Left lobe of liver (tissue), 2 donors: ENCODE measurements at places on chromosomes 12 and 14. TPM values are rescaled to one million over a fixed set of nuclear protein-coding genes. Genes with fewer than 3 reads are reported as not detected.
A peak's percentile ranks its signal among the peaks of the same experiment; 100 is the strongest.

- DNase-seq: no peak
These were observed 9.1 kb downstream of the GSG1 start for GRCh38 chr12:13094367-13094766.

Gene FGF23
- 0.25 TPM for total RNA-seq

- no peak for DNase-seq
These were observed 70.0 kb downstream of the GALNT9 start for GRCh38 chr12:132259364-132259871.

Gene DDX47
- 22.7 TPM for total RNA-seq

- DNase-seq: no peak
These were observed 102.7 kb downstream of the UNC79 start for GRCh38 chr14:93533437-93533836.

- DNase-seq: no peak
These were observed 35.1 kb upstream of the PPP2R5E start for GRCh38 chr14:63578300-63578699.

DNA sequence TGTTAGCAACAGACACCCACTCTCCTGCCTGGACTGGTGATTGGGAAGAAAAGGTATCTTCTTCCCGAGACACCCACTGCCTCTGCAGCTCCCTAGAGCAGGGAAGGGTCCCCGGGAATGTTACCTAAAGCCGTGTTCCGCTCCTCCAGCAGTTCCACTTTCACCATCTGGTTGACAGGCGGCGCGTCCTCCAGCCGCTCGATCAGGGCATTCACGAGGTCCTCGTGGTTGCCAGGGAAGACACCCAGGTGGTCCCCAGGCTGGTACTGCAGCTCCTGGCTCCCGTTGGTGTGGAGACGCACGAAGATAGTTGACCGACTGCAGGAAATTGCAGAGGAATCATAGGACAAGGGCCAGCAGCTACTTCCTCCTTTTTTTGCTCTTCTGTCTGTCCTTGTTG lies 44.2 kb upstream of the FBXO21 start:
- DNase-seq: no peak

Gene TEX22
- 1.3 TPM for total RNA-seq

Gene SAMD15
- total RNA-seq: 0.08 TPM

Gene TMEM253
- 0.15 TPM for total RNA-seq

GRCh38 chr14:22509036-22509709 lies 79.9 kb downstream of the DAD1 start:
- no peak for DNase-seq

Gene TM9SF1
- 47.1 TPM for total RNA-seq

DNA sequence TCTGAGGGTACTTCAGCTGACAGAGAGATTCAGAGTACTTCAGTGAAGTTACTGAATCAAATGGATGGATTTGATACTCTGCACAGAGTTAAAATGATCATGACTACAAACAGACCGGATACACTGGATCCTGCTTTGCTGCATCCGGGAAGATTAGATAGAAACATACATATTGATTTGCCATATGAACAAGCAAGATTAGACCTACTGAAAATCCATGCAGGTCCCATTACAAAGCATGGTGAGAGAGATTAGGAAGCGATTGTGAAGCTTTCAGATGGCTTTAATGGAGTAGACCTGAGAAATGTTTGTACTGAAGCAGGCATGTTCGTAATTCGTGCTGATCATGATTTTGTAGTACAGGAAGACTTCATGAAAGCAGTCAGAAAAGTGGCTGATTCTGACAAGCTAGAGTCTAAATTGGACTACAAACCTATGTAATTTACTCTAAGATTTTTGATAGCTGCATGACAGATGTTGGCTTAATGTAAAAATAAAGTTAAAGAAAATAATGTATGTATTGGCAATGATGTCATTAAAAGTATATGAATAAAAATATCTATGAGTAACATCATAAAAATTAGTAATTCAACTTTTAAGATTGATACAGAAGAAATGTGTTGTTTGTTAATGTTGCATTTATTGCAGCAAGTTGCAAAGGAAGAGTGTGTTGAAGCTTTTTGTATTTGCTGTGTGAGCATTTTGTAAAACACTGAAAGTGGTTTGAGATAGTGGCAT lies 136.1 kb upstream of the RAP1B start:
- DNase-seq: no peak

DNA sequence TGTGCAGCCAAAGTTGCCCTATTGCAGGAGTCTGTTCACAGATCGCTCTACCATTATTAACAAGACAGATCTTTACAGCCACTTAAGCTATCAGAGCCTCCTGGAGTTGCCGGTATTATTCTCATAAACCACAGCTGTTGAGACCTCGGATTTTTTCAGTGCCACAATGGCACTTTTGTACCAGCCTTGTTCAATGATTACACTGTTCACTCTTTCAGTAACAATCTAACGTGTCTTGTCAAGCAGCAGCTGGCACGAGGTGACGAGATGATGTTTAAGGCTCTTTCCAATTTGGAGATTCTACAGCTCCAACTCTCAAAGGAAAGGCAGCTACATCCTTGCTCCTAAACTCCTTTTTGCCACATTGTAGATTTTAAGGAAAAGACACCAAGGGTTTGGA lies 30.7 kb downstream of the LRIG3 start:
- no peak for DNase-seq

DNA sequence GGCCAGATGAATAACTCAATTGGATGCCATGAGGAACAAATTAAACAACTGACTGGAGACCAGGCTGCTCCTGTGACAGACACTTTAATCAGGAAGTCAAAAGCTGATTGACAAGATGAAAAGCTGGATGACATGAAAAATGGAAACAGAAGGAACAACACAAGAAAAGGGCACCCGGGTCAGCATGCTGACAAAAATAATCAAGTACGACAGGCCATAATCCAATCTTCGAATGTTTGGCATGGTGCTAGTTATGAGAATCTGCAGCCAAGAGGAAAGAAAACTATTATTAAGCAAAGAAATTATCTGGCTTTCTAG lies 544.7 kb downstream of the ETNK1 start:
- DNase-seq: no peak

Gene GPR33
- not detected for total RNA-seq

DNA sequence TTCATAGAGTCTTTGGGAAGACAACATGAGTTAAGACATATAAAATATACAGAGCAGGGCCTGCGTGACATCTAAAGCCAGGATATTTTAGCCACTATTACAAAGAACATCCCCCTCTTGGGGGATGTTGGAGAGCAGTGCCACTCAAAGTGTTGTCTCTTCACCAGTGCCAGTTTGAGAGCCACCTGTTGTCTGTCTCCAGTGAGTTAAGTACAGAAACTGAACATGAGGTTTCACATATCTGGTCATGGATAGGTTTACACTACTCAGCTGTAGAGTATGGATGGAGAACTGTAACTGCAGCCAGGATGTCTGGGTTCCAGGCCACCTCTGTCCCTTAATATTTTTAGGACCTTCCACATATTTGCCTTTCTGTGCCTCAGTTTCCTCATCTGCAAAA lies 39.1 kb downstream of the RNFT2 start:
- no peak for DNase-seq

Gene MYH6
- not detected for total RNA-seq

GRCh38 chr14:22982477-22983245 lies at the start of gene AJUBA:
Gene AJUBA (minus strand): TSS chr14:22982551. CDS start chr14:22982266, 285 bp downstream.
- peak; percentile 89 for DNase-seq

Gene HEBP1
- total RNA-seq: 86.6 TPM

Gene ETFBKMT
- 7.9 TPM for total RNA-seq

Gene TRIM9
- 0.20 TPM for total RNA-seq

DNA sequence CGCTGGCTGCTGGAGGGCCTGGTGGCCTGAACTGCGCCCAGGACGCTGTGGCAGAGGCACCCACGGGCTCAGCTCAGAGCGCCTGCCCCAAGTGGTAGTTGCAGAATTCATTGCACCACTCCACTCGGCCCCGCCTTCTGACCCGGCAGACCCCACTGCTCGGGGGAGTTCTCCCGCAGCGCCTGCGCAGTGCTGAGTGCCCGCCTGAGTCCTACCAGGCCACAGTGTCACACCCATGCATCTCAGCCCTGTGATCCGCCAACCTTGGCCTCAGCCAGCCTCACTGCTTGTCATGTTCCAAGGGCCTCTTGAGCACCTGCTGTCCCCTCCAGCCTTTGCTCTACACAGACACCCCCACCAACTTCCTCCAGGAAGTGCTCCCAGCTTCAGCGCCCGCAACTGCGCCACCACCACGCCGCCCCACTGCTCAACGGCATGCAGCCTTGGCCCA lies 12.2 kb downstream of the DEGS2 start:
- no peak for DNase-seq

DNA sequence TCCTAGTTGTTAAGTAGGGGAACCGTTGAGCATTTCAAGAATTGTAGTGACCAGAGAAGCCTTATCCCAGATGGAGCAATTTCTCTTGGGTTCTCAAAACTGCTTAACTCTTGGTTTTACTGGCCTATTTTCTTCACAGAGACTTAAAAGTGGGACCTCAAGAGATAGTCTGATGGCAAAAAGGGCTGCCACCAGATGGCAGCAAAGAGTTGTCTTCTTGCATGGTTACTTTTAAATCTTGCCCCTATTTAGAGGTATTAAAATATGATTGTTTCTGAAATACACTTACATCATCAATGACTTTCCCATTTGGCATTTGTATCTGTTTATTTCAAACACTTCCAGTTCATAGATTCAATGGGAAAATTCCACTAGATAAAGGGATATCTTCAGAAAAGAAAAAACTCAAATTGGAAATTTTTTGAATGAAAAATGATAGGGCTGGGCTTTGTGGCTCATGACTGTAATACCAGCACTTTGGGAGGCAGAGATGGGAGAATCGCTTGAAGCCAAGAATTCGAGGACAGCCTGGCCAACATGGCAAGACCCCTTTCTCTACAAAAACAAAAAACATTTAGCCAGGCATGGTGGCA lies 69.9 kb upstream of the CNTN1 start:
- peak; percentile 51 for DNase-seq

GRCh38 chr12:32139064-32139421 lies 32.4 kb downstream of the BICD1 start:
- DNase-seq: no peak

Gene KRT79
- total RNA-seq: not detected

GRCh38 chr12:132356691-132357622 lies 27.6 kb upstream of the GALNT9 start:
- no peak for DNase-seq

GRCh38 chr14:68254669-68255527 lies 435.3 kb downstream of the RAD51B start:
- DNase-seq: no peak

DNA sequence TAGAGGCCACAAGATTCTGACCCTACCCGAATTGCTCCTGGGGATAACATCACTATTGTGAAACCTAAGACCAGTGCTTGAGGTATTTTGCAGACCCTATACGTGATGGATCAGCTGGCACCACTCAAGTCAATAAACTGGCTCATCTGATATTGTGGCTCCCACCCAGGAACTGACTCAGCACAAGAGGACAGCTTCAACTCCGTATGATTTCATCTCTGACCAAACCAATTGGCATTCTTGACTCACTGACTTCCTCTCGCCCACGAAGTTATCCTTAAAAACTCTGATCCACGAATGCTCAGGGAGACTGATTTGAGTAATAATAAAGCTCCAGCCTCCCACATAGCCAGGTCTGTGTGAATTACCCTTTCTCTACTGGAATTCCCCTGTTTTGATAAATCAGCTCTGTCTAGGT lies 1036.1 kb upstream of the TMEM132C start:
- DNase-seq: no peak
